ENCODE measurements at places on chromosomes 3 and 15.
A peak's percentile ranks its signal among the peaks of the same experiment; 100 is the strongest.

GRCh38 chr3:143099210-143099609 lies 20.4 kb upstream of the CHST2 start:
- H3K4me3 ChIP-seq, result no peak overlapping the region
- peaks cover 56% of the 10 kb centered on the region for H3K27me3 ChIP-seq
- H3K36me3 ChIP-seq, result no peaks in the 10 kb centered on the region
- H3K4me1 ChIP-seq, result no peaks in the 10 kb centered on the region
- H3K27ac ChIP-seq, result no peak overlapping the region

GRCh38 chr3:71191031-71191482 lies 392.5 kb downstream of the FOXP1 start:
- H3K27me3 ChIP-seq, result no peaks in the 10 kb centered on the region
- H3K4me1 ChIP-seq, result peaks cover 6% of the 10 kb centered on the region
- peaks cover 6% of the 10 kb centered on the region for H3K36me3 ChIP-seq
- no peak overlapping the region for H3K27ac ChIP-seq
- H3K4me3 ChIP-seq, result no peak overlapping the region
- no peak for DNase-seq

- no peak overlapping the region for H3K4me3 ChIP-seq
- H3K36me3 ChIP-seq, result no peaks in the 10 kb centered on the region
- H3K4me1 ChIP-seq, result no peaks in the 10 kb centered on the region
Measured at GRCh38 chr15:51103330-51103729, 8.6 kb upstream of the TNFAIP8L3 start.

GRCh38 chr3:106811376-106811775 lies 565.9 kb upstream of the CCDC54 start:
- no peaks in the 10 kb centered on the region for H3K4me1 ChIP-seq
- DNase-seq, result no peak
- H3K36me3 ChIP-seq, result no peaks in the 10 kb centered on the region
- H3K4me3 ChIP-seq, result no peak overlapping the region

DNA sequence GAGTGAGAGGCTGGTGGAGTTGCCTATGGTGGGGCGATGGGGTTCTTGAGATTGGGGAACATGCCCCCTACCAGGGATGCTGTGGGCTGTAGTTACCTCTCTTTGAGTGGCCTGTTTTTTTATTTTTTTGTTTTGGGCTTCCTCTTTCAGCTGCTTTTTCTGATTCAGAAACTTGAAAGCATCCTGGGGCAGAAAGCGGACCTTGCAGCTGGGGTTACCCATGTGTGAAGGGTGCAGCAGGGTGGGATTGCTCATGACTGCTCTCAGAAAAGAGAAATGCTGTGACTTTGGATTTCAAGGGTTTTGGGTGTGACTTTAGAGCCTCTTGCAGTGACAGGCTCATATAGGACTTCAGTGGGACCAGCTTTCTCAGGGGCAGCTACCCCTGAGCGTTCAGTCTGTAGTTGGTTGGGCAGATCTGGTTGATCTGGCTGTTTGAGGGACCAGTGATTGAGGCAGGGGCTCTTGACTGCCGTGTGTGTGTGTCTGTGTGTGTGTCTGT lies 1.8 kb downstream of the LIMD1 start:
- H3K4me3 ChIP-seq, result peak overlapping the region; percentile 84
- H3K27me3 ChIP-seq, result no peaks in the 10 kb centered on the region
- H3K4me1 ChIP-seq, result peaks cover 72% of the 10 kb centered on the region
- peaks cover 14% of the 10 kb centered on the region for H3K36me3 ChIP-seq
- DNase-seq, result no peak
- H3K27ac ChIP-seq, result peak overlapping the region; percentile 94

DNA sequence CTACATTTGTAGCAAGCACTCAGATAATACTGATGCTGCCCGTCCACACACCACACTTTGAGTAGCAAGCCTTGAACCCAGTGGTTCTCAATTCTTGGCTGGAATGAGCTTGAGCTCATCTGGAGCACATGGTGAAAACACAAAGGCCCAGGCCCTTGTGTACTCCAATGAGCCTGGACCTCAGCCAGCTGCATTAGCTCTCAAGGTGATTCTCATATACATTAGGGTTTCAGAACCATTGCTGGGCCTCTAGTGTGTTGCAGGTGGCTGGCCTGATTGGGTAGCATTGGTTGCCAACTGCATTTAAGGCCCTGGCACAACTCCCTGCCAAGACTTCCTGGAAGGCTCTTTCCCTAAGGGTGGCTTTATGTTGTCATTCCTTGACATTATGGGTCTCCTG lies 23.4 kb upstream of the ZFAND6 start:
- H3K4me1 ChIP-seq, result peaks cover 22% of the 10 kb centered on the region
- no peak overlapping the region for H3K4me3 ChIP-seq
- DNase-seq, result no peak
- no peak overlapping the region for H3K27ac ChIP-seq

DNA sequence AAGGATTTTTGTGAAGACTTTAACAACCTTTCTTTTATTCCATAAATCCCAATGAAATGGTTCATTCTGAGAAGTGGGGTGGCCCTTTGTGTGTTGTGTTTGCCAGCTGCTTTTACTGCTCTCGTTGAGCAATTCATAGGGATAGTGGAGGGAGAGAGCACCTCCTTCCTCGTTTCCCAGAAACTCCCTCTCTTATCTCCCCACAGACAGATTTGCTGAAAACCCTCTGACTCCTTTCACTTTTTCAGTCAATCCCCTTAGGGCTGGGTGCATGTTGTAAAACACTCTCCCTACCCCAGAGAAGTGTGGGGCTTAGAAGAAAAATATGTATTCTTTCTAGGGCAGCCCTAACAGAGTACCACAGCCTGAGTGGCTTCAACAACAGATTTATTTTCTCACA lies 557.2 kb upstream of the RGMA start:
- no peaks in the 10 kb centered on the region for H3K4me1 ChIP-seq
- H3K27ac ChIP-seq, result no peak overlapping the region
- no peak for DNase-seq
- no peaks in the 10 kb centered on the region for H3K36me3 ChIP-seq
- H3K4me3 ChIP-seq, result no peak overlapping the region
- H3K27me3 ChIP-seq, result peaks cover 33% of the 10 kb centered on the region

DNA sequence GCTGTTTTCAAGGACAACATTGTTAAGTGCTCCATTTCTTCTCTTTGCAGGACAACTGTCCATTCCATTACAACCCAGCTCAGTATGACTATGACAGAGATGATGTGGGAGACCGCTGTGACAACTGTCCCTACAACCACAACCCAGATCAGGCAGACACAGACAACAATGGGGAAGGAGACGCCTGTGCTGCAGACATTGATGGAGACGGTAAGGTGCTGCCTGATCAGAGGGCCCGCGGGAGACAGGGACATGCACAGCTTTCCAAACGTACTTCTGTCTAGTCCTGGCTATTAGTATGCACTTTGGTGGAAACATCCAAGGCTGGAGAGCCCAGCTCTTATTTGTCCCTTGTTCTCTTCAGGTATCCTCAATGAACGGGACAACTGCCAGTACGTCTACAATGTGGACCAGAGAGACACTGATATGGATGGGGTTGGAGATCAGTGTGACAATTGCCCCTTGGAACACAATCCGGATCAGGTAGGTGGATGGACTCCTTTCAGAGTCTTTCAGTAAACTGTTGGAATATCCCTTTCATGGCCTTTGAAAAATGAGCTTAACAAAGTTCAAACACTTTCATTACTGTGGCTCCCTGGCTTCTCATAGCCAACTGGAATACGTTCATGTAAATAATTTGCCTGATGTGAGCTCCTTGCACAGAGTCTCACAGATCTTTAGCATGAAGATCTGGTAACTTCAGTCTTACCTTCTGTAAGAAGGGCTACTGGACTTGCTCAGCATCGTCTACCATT lies 10.4 kb downstream of the THBS1 start:
- peaks cover 9% of the 10 kb centered on the region for H3K36me3 ChIP-seq
- no peak overlapping the region for H3K4me3 ChIP-seq
- no peak for DNase-seq
- no peak overlapping the region for H3K27ac ChIP-seq
- H3K4me1 ChIP-seq, result peaks cover 7% of the 10 kb centered on the region

DNA sequence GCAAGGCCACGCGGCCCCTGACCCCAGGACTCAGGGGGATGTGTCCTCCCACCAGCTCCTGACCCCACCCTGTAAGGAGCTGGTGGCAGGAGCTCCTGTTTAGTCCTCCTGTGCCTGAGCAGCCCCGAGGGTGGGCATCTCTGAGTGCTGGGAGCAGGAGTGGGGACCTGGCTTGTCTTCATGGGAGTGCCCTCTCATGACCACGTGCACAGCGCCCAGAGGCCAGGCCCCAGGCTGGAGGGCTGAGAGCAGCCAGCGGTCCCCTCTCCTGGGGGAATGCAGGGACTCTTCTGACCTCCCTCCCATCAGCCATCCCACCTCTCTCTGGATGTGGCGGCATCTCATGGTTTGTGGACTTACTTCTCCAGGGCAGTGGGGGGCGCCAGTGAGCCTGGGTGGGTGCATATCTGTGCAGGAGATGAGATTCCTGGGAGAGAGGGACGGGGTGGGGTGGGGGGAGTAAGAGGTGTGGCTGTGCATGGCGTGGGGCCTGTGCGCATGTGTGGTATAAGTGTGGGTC lies 205.6 kb downstream of the TBC1D2B start:
- H3K4me1 ChIP-seq, result peaks cover 2% of the 10 kb centered on the region
- no peak for DNase-seq
- H3K36me3 ChIP-seq, result no peaks in the 10 kb centered on the region
- no peak overlapping the region for H3K27ac ChIP-seq

GRCh38 chr3:169841171-169841570 lies 28.5 kb upstream of the LRRC34 start:
- H3K4me1 ChIP-seq, result no peaks in the 10 kb centered on the region
- H3K27ac ChIP-seq, result no peak overlapping the region
- H3K36me3 ChIP-seq, result peaks cover 4% of the 10 kb centered on the region

- peaks cover 25% of the 10 kb centered on the region for H3K27me3 ChIP-seq
- H3K4me3 ChIP-seq, result no peak overlapping the region
- DNase-seq, result no peak
- H3K4me1 ChIP-seq, result no peaks in the 10 kb centered on the region
- no peak overlapping the region for H3K27ac ChIP-seq
Measured at GRCh38 chr3:138139691-138140090, 7.5 kb upstream of the A4GNT start.

DNA sequence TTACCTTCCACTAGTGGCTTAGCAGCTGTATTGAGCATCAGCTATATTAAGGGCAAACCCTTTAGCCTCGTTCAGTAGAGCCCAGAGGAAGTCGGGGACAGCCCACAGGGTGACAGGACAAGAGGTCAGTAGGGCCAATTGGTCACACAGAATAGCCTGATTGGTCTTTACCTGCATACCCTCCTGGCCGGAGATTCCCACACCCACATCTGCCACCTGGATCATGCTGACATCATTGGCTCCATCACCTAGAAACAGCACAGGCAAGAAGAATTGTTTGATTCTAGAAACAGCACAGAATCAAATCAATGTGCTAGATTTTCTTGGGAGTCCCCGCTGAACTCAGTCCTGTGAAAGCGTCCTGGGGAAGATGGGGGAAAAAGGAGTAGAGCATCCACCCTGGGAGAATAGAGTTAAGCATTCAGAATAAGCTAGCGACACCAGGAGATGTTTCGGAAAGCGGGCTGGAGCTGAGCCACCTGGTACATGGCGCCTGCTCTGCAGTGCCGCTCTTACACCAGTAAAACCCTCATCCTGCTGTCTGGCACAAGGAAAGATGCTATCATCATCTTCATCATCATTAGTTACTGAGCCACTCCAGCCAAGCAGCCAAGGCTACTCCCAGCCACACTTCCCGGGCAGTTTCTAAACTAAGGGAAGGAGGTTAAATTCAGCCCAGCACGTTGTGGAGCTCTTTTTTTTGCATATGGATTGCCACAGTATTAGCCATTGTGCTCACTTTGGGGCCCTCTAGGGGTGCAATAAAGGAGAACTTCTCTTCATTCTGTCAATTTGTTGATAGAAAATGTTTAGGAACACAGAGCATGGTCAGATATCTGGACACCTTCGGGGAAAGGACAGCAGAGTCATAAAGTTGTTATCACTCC lies 171.3 kb downstream of the ATP10A start:
- H3K27ac ChIP-seq, result no peak overlapping the region
- H3K36me3 ChIP-seq, result peaks cover 9% of the 10 kb centered on the region
- no peak overlapping the region for H3K4me3 ChIP-seq
- H3K27me3 ChIP-seq, result no peaks in the 10 kb centered on the region

DNA sequence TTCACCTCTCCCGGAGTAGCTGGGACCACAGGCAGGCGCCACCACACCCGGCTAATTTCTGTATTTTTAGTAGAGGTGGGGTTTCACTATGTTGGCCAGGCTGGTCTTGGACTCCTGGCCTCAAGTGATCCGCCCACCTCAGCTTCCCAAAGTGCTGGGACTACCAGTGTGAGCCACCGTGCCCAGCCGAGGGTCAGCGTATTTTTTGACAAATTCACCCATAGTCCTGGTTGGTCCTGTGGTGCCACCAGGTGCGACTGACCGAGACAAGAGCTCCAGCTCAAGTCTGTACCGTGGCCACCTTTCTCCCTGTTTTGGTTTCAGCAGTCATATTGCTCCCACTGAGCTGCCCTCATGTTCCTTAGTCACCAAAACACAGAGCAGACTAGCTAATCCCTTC lies 8.8 kb downstream of the SLC51A start:
- H3K4me3 ChIP-seq, result no peak overlapping the region
- peaks cover 29% of the 10 kb centered on the region for H3K27me3 ChIP-seq
- H3K4me1 ChIP-seq, result no peaks in the 10 kb centered on the region
- no peak for DNase-seq
- H3K36me3 ChIP-seq, result peaks cover 4% of the 10 kb centered on the region
- H3K27ac ChIP-seq, result no peak overlapping the region

- peaks cover 4% of the 10 kb centered on the region for H3K4me1 ChIP-seq
- no peak for DNase-seq
- H3K36me3 ChIP-seq, result no peaks in the 10 kb centered on the region
- H3K27me3 ChIP-seq, result peaks cover 22% of the 10 kb centered on the region
- no peak overlapping the region for H3K4me3 ChIP-seq
Measured at GRCh38 chr3:10337323-10338163, 16.6 kb upstream of the SEC13 start.

DNA sequence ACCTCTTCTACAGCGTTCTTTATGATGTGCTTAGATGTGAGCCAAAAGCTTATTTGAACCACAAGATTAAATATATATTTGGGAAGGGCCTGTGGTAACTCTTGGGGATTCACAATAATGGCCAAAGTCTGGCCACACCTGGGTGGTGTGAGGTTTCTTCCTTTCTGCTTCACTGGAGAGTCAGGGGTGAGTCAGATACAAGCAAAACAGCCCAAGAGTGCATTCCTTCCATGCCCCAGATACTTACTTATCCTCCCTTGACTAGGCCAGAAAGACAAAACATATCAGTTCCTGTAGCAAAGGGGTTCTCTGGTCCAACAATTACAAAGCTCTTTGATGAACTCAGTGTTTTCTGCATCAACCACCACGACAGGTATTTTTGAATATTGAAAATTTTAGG lies 941 bp downstream of the ZBED2 start:
- H3K36me3 ChIP-seq, result peaks cover 25% of the 10 kb centered on the region
- no peak for DNase-seq
- peak overlapping the region; percentile 86 for H3K27ac ChIP-seq
- peaks cover 21% of the 10 kb centered on the region for H3K4me1 ChIP-seq

Data from effector memory CD8-positive, alpha-beta T cell (primary cell).